ENCODE measurements at places on chromosomes 6 and 20. TPM values are rescaled to one million over a fixed set of nuclear protein-coding genes. Genes with fewer than 3 reads are reported as not detected.
A peak's percentile ranks its signal among the peaks of the same experiment; 100 is the strongest.

HFE gene
- 2.5 TPM for polyA plus RNA-seq

GRCh38 chr6:129889580-129889979 is 28.5 kb upstream of the TMEM244 start:
- no peak for DNase-seq

DNA sequence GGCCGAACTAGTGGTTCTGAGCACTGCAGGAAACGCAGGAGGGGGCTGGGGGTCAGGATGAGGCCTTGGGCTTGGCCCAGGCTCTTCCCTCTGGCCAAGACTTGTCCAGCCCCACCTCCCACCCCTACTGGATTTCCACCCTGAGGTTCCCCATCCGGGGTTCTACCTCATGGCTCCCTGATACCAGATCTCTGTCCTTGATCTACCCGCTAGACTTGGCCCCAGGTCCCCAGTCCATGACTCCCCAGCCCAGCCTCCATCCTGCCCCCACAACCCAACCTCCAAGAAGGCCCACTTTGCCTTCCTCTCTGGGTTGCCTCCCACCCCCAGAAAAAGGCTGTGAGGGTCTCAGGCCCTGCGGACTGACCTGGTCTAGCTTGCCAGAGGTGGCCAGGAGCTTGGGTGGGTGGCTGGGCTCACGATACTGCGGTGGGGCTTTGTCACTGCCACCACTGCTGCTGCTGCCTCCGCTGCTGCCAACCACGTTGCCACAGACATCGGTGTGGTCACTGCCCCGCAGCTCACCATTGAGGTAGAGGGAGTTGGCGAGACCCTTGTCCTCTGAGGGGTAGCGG is 6.8 kb upstream of the FASTKD5 start:
- no peak for DNase-seq

- DNase-seq, result no peak
Observed at GRCh38 chr20:1880529-1881239, 14.5 kb upstream of the SIRPA start.

DNA sequence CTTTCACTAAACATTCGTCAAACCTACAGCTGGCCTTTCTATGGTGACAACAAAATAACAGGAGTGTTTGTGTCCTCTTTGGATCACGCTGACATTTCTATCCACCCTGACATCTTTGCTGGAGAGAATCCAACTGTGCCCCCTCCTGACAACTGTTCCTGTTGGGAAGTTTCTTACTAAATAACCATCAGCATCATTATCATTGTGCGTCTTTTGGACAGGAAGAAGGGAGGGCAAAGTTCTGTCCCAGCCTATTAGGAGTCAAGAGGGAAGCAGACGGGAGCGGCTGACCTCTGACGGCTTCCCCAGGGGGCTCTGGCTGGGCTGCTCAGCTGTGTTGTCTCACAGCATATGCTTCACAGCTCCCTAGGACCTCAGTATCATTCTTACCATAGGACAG is 195.9 kb upstream of the SULF2 start:
- DNase-seq, result no peak

- DNase-seq, result no peak
Observed at GRCh38 chr20:61683721-61684120, 382.0 kb downstream of the TAF4 start.

DNA sequence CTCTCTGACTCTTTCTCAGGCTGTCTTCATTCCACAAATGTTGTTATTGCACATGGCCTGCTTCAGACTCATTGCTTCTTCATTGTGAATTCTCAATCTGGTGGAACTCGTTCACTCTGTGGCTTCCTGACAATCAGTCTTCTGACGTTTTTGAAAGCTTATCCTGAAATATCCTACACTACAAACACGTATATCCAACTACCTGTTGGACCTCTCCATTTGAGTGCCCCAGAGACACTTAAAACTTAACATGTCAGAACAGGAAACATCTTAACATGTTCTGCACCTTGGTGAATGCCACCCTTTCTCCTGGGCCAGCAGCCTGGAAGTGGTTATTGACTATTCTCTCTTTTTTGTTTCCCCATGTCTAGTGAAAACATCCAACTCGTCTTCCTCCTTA is 50.8 kb downstream of the AIG1 start:
- no peak for DNase-seq

DNA sequence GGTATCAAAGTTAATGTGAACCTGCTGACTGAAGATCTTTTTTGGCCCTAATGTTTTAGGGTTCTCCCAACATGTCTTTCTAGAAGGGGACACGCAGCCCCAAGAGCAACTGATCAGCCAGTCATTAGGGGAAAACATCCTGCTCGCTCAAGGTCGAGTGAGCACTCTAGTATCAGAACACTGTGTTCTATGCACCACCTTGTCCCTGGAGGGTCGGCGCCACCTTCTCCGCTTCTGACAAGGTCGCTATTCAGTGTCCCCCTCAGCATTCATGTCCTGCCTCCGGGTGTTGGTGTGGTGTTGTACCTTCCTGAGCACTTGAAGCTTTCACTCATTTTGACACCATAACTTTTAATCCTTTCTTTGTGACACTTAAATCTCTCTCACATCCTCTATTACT is 331.2 kb upstream of the KCNQ5 start:
- DNase-seq, result no peak

TSPO2 gene
- not detected for polyA plus RNA-seq

DNA sequence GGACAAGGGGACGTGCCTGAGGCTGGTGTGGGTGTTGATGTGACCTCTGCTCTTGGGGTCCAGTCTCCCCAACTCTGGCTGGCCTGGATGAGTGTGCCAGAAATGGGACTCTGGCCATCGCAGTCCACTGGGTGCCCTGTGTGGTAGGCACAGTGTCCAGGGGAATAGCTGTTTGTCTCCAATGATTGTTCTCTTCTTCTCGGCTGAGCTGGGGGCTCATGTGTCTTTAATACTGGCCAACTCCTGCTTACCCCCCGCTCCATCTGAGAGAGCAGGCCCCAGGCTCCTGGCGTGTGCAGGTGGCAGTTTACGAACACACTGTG is 45.0 kb downstream of the RBM38 start:
- no peak for DNase-seq

MUCL3 gene
- polyA plus RNA-seq, result not detected

DNA sequence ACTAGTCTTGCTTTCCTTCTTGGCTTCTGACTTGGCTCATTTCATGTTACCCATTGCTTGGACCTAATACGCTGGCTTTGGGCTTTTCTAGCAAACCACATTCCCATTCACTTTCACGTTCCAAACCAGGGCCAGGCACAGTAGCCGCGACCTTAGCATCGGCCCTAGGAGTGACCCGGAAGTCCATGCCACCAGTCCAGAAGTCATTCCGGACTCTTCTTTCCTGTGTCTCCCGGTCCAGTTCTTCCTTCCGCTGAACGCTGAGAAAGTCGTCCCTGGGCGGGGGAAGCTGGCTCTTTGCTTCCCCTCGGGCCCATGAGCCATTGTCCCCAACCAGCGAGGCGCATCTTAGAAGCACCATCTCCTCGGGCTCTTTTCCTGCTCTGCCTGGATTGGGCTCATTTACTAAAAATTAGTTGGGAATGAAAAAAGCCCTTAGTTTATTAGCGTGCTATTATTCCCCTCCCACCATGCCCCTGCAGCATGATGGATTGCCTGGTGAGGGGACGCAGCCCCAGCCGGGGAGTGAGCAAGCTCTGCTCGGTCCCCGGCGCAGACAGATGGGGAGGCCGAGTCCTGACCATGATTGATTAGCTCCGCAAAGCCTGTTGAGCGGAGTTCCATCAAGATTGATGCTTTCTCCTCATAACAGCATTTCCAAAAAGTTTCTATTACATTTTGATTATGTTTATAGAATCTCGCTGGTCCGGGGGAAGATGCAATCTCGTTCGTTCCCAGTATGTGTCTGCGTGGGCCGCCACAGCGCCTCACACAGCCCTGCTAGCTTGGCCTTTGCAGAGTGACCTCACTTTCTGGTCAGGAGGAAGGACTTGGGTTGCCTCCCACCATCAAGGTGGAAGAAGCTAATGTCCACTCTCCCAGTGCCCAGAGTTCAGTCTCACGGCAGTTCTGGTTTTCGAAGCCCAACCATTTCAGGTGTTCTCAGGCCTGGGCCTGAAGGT is 115.1 kb upstream of the TOP1 start:
- no peak for DNase-seq

BNIP5 gene
- polyA plus RNA-seq, result not detected

DNA sequence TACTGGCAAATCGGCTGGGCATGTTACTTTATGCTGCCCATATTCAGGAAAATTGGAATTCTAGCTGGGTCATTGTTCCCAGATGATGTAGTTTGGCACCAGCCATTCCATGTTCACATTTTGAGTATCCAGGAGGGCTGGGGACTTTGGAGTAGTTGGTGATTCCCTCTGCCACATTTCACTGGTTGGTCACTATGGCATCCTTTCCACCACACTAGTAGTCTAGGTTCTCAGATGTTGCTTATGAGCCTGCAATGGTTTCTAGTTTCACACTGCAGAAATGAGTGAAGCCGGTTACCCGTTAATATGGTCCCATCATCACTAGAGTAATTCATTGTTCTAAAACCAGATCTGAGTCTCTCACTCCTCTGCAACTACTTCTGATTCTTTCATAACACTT is 4.6 kb downstream of the PTPN1 start:
- DNase-seq, result no peak

GRCh38 chr6:125537090-125537489 is 212.3 kb upstream of the HEY2 start:
- DNase-seq, result peak; percentile 24

DNA sequence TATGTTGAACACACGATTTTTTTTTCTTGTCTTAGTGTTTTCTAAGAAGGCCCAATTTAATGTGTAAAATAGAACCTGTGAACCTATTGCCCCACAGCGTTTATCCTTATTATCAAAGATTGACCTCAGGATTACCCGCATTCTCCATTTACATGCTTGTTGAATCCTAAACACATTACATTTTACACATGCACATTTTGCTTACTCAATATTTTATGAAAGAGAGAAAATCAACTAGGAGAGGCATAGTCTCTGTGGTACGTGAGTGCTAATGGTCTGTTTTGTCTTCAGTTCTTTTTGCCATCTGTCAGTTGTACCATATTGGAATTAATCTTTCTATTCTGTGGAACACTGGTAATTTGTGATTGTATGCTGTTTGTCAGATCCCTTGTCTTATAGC is 80.1 kb upstream of the SMIM8 start:
- no peak for DNase-seq

DNA sequence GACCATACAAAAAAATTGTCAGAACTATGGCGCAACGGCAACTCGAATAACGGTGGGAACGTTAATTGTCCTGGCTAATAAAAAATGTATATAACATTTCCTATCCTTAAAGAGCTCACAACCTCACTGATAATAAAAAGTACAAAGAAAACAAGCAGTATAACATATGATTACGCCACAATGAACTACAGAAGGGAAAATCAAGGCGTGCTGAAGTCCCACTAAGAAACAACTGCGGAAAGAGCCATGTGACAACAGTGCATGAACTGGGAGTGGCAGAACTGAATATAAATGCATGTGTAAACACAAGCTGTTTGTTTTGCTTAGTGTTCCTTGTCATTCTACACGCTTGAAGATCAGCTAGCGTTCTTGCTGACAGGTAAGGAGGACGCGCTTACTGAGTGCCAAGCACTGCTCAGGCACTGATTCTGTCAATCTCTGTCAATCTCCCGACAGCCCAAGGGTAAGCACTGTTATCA is 466 bp upstream of the PSMB1 start:
- no peak for DNase-seq

- DNase-seq, result no peak
Observed at GRCh38 chr6:89023591-89024441, 56.7 kb upstream of the PNRC1 start.

GRCh38 chr6:82185948-82186535 is 61.5 kb downstream of the IBTK start:
- DNase-seq, result no peak

DNA sequence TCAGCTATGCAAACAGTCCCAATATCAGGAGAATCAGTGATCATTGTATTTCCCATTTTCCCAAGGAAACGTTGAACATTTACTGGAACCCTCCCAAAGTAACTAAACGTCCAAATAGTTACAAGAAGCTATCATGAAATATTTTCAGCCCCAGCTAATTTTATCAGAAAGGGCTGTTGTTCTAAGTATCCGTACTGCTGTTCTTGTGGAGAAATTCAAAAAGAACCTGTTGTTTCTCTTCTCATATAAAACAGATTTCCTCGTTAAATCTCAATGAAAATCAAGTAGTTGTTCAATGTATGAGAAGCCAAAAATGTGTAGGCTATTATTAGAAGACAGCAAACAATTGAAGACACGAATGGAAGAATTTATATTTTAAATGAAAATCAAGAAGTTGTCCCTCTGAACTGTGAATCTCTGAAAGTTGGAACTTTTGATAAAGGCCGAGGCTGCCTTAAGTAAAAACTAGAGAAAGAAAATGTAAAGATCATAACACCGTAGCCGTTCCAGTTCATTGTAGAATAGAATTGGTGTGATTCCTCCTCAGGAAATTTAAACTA is 107.7 kb downstream of the HFE start:
- no peak for DNase-seq

HLA-DRB1 gene
- polyA plus RNA-seq, result 28.8 TPM

DNA sequence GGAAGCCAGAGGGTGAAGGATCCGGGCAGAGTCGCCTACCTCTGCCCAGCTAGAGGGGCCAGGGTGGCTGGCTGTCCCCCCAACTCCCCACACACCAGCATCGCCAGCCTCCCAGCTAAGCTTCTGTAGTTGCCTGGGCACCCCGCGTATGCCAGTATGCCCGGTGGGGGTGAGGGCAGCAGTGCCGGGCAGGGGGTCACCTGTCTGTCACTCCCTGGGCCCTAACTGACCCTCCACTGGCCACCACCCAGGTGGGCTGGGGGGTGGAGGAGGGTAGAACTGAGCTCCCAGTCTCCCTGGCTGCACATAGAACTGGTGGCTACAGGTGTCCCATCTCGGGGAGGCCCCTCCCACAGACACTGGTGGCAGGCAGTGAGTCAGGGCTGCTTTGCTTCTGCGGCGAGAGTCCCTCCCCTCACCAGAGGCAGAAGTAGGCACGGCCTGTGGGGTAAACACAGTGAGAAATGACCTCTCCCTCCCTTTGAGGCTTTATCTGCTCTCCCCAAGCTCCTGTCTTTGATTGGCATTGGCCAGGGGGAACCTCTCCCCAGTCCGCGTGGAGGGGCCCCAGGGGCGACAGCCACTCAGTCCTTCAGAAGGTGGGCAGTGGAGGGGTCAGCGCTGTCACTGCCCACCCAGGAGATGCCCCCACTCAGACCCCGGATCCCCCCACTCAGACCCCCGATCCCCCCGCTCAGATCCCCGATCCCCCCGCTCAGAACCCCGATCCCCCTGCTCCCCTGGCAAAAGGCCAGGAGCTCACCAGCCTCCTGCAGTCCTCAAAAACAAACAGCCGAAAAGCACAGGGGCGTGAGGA is 2.5 kb downstream of the NTSR1 start:
- no peak for DNase-seq

DNA sequence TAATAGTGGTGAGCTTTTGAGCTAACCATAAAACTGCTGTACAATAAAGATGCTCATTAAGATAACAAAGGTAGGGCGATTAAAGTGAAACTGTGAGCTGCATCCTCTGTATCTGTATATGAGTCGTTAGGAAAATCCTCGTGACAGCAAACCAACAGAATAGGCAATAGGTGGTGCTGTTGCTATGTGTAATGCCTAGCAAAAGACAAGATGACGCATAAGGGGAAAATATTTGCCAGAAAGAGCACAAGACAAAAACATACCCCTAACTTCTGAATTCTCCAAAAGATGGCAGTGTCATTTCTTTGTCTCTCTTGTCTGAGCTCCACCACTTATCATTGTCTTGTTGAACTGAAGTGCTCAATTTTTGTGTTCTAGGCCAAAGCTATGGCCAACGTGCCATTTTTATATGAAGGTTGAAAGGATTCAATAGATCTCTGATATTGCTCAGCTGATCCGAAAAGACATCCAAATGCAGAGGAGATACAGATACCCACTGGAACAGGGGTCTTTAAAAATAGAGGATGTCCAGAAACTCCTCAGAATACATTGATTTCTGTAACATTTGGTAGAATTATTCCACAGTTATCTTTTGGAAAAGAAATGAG is 56.3 kb upstream of the ANKEF1 start:
- no peak for DNase-seq

GRCh38 chr20:37693242-37693634 is 592 bp upstream of the CTNNBL1 start:
- no peak for DNase-seq
